AG04450 (cell line): ENCODE measurements at places on chromosomes 2 and 18.
A peak's percentile ranks its signal among the peaks of the same experiment; 100 is the strongest.

DNA sequence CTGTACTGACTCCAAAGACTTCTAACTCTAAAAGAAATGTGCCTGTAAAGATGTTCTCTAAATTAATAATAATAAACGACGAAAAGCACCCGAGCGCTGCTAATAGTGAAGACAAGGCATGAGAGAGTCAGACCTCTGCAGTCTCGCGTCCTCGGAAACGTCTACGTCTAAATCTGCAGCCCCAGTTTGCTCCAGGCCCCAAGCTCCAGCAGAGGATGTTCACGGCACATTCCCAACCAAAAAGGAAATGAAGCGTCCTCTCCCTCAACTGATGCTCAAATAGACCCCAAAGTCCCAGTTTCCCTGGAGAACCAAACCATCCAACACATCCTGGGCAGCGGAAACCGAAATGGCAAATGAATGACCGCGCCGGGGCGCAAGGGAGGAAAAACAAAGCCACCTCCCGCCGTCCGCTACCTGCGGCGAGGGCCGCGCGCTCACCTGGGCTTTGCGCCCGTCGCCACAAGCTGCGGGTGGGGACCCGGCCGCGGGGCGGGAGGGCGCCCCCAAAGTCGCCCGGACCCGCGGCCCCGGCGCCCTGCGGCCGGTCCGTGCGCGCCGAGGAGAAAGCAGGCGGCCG, 47.1 kb upstream of the CCDC150 start:
- DNase-seq, result no peak

DNA sequence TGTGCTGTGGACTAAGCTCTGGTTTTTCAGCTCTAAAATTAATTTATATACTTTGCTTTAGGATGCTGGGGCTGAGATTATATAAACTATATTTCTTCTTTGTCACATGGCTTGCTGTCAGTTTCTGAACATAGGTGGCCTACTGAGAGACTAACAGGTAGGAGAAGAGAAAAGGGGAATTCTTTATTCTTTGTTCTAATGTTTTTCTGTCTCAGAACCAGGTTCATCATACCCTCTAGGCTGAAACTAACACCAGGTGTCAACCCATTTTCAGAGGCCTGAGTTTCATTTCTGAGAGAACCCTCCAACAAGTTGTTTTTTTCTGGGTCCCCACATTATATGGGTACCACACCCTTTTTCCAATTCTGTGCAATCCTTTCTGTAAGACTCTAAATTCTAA, 843.6 kb downstream of the TRIB2 start:
- no peak for DNase-seq

DNA sequence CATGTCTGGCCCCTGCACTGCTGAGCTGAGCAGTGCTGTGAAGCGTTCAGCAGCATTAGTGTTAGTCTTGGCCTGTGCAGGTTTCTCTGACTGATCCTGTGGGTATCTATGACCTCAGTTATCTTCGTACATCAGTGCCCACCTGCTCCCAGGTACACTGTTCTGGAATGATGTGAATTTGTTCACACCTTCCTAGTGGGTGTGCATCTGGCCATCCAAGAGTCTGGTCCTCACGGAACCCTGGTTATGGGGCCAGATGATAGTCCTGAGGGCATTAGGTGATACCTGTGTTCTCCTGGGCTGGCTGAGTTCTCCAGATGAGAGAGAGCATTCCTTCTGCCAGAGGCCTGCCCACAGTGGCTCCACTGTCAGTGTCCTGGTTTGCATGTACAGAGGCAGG, 57.2 kb downstream of the INPP4A start:
- no peak for DNase-seq

DNA sequence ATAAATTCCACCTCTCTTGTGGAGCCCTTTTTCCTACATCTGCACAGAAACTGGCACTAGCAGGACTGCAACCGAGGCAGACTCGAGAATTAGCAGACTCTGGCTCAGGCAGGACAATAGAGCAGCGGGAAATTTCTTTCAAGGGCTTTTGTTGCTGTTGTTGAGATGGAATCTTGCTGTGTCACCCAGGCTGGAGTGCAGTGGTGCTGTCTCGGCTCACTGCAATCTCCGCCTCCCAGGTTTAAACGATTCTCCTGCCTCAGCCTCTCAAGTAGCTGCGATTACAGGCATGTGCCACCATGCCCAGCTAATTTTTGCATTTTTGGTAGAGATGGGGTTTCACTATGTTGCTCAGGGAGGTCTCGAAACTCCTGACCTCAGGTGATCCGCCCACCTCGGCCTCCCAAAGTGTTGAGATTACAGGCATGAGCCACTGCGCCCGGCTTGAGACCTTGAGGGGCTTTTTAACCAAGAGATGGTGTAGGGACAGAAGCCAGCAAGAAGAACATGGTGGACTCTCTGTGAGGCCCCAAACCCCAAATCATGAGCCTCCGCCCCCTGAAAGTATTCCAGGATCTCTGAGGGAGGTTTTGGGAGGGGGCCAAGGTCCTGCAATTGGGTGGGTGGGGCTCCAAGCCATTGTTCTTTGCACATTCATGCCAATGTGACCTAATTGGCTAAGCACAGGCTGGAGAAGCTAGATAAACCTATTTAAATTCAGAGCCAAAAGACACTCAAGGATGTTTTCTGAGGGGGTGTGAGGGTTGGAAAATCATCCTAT, 68.4 kb upstream of the MSH2 start:
- no peak for DNase-seq

GRCh38 chr2:127712999-127713398, 11.7 kb downstream of the SFT2D3 start:
- no peak for DNase-seq

DNA sequence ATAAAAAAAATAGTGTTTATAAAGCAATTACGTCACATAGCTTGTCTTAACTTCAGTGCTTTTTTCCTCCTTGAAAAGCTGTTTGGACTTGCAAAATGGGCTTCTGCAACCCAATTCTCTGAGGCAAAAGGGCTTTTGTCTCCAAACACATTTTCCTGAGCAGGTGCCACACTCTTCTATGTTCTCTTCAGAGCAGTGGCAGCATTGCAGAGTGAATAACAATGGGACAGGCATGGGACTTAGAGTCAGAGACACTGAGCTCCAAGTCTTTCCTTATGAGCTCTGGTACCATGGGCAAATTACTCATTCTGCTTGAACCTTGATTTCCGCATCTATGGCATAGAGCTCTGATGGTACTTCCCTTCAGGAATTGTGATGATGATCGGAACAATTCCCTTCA, 149.0 kb downstream of the ARL6IP6 start:
- DNase-seq, result no peak

GRCh38 chr2:121832412-121833357, 77.2 kb downstream of the TSN start:
- DNase-seq, result no peak

DNA sequence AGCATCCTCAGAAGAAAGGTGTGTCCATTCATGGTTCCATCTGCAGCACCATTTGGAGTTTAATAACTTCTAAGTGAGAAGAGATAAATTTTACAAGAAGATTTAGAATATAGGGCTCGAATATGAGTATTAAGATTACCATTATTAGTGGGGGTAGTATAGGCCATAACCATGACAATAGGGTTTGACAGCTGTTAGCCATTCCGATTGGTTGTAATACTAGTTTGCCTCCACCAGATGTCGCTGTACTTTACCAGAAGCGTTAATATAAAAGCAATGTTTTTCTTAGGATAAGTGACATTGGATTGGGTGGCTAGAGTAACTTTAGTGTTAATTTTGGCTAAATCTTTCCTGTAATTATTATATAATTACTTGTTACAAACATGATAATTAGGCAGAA, 107.5 kb upstream of the SRD5A2 start:
- no peak for DNase-seq

DNA sequence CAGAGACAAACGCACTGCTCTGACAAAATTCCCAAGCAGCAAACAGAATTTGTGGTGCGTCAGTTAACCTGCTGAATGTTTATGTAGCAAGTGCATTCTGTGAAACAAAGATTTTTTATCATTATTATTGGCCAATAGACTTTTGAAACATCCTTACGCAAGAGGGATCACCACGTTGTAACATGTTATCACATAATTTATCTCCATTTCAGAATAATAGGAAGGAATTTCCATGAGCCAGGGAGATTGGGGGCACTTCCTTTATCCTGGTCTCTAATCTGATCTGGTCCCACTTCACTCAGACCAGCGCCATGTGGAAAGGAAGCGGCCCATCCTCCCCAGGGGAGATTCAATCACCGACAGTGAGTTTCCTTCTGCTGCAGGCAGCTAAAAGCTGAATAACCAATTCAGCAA, 166.1 kb downstream of the PID1 start:
- DNase-seq, result no peak

- no peak for DNase-seq
Observed at GRCh38 chr2:28358668-28359201, 33.9 kb upstream of the FOSL2 start.

- DNase-seq, result no peak
Observed at GRCh38 chr2:205808486-205809121, 126.3 kb downstream of the NRP2 start.

DNA sequence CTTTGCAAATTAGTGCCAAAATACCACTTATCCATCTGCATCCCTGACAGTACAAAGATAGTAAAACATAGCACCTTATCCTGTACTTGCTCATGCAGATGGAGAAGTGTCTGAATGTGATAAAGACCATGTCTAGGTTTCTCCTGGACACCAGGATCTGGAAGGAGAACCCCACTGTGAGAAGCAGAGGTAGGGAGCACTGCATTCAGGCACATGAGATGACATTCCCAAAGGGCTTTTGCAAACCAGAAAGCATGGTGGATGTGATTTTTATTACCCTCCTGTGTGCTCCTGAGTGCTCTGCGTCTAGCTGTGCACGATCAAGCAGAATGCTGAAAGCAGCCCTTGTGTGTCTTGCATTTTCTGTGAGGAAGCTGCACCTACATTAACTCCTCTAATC, 857.6 kb upstream of the ID2 start:
- DNase-seq, result no peak

- no peak for DNase-seq
Observed at GRCh38 chr18:29176681-29177080, 999.8 kb upstream of the CDH2 start.

DNA sequence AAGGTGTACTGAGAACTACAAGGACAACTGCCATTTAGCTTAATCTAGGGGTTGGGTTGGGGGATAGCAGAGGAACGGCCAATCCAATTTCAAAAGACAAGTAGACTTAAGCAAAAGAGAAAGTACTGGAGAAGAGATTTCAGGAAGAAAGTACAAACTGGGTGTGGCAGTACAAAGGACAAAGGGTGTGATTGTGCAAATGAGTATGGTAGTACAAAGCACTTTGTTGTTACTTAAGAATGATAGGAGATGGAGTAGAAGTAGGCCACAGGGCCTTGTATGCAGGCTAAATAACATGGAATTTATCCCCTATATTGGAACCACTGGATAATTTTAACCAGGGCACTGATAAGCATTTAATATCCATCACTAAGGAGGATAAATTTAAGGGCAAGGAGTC, 4.7 kb upstream of the ORC2 start:
- DNase-seq, result no peak

- DNase-seq, result no peak
Observed at GRCh38 chr2:209633911-209634310, 137.7 kb upstream of the UNC80 start.

DNA sequence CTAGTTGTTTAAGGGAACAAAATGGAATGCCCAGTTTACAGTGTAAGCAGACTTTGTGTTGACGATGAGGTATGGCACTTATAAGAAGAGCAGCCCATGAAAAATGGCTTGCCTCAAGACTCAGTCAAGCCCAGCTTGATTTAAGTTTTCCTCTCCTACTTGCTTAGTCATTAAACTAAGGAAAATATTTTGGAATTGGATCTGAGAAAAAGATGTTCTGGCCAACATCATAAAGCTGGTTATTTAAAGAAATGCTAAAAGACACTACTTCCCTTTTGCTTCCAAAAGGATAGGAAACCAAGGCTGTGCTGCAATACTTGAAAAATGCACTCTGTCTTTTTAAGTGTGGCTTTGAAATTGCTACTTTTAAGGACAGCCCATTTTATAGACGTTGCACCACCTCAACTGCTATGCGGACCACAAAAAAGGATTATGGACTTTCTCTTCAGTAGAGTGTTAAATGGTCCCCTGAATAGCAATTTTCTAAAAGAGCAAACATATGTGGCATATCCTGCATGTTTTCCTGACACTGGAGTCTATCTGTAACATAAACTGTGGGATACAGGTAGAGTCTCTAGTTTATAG, 32.1 kb downstream of the CCDC141 start:
- no peak for DNase-seq

DNA sequence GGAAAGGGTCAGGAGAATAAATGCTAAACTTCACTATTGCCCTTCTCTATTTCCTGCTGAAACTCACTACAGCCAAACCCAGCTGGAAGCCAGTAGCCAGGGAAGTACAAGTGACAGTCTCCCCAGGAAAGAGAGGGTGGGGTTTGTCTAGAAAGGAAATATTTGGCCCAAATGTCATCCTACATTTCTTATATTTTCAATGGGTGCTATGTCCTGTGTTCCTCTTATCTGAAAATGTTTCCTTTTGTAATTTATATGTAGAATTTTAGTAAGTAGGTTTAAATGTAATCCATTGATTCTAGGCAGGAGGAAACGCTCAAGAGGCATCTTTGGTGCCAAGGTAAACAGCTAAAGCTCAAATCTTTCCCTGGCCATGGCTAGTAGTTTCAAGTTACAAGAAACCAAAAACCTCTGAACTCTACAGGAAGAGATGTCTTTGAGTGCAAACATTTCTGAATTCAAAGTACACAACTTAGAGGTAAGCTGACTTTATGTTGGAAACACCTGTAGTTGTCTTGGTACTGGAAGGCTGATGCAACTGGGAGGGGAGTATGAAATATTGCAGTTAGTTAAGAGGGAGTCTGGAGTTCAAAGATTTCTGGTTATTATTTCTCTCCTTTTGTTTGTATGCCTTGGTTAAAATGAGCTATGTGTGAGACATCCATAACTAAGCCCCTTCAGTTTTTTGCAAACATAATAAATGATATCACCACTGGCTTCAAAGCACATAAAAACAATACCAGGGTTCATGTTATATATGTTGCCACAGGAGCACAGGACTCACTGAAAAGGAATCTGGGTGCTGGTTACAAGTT, 356.1 kb upstream of the ZC3H15 start:
- DNase-seq, result peak; percentile 13

- no peak for DNase-seq
Observed at GRCh38 chr2:143357966-143358365, 228.7 kb downstream of the ARHGAP15 start.

GRCh38 chr2:204019572-204020501, 83.3 kb downstream of the ICOS start:
- no peak for DNase-seq

GRCh38 chr2:64463781-64464180, 9.8 kb downstream of the LGALSL start:
- DNase-seq, result no peak

DNA sequence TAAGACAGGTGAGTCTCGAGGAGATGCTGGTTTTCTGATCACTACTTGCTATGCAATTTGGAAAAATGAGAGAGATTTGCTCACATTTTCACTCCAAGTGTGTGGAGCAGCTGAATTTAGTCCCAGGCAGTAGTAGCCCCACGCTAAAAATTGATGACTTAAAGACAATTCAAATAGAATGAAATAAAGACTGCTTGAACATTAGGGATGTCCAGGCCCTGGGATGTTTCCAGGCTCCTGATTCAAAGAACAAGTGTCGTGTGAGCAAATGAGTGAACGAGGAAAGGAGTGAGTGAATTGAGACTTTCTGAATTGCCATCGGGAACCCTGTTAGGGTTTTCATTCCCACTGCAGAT, 37.3 kb upstream of the MRPL19 start:
- no peak for DNase-seq

- no peak for DNase-seq
Observed at GRCh38 chr18:8504880-8505435, 104.3 kb upstream of the RAB12 start.

GRCh38 chr2:145918951-145919350, 1399.0 kb upstream of the ZEB2 start:
- DNase-seq, result no peak

GRCh38 chr2:220394433-220394832, 767.0 kb downstream of the SLC4A3 start:
- peak; percentile 3 for DNase-seq
